Aorta (tissue), 5 donors: ENCODE measurements at places on chromosomes 5 and 9. TPM values are rescaled to one million over a fixed set of nuclear protein-coding genes. Genes with fewer than 3 reads are reported as not detected.
A peak's percentile ranks its signal among the peaks of the same experiment; 100 is the strongest.

The SH3GL2 gene
- total RNA-seq = not detected

- H3K36me3 ChIP-seq = no peaks in the 10 kb centered on the region
- peak overlapping the region; percentile 16 for H3K27ac ChIP-seq
- DNase-seq = peak; percentile 97
- no peaks in the 10 kb centered on the region for H3K4me1 ChIP-seq
- H3K27me3 ChIP-seq = no peaks in the 10 kb centered on the region
Measured at GRCh38 chr5:139745132-139745799, 50.3 kb upstream of the PSD2 start.

DNA sequence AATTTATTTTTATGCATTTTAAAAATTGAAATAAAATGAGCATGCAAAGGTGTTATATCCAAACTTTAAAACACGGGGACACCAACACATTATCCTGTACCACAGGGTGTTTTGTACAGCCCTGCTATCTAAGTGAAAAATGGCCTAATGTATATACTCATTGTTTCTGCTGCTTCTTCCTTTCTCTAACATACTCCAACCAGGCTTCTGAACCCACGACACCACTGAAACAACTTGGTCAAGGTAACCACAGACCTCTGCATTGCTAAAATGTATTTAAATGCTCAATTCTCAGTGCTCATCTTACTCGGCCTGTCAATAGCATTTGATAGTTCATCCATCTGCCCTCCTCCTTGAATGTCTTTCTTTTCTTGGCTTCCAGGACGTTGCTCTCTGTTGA is 48.3 kb downstream of the DENND1A start:
- no peak overlapping the region for H3K27ac ChIP-seq
- no peaks in the 10 kb centered on the region for H3K4me1 ChIP-seq
- no peaks in the 10 kb centered on the region for H3K36me3 ChIP-seq

DNA sequence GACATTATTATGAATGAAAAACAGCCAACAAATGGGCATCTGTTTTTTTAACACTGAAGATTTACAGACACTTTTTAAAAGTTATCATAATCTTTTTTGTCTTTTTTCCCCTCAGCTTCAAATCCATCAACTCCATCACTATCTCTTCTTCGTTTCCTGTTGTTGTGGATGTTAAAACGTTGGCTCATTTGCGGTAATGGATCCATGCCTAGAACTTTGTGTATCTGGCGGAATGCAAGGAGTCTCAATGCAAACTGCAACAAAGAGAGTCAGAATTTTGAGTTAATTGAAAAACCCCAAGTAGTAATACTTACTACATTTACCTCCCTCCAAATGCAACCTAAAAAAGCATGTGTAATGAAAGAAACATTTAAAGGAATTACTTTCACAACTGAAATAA is 42.9 kb upstream of the MTMR12 start:
- no peaks in the 10 kb centered on the region for H3K4me1 ChIP-seq
- H3K36me3 ChIP-seq = peaks cover 5% of the 10 kb centered on the region
- H3K27me3 ChIP-seq = no peaks in the 10 kb centered on the region
- DNase-seq = no peak

DNA sequence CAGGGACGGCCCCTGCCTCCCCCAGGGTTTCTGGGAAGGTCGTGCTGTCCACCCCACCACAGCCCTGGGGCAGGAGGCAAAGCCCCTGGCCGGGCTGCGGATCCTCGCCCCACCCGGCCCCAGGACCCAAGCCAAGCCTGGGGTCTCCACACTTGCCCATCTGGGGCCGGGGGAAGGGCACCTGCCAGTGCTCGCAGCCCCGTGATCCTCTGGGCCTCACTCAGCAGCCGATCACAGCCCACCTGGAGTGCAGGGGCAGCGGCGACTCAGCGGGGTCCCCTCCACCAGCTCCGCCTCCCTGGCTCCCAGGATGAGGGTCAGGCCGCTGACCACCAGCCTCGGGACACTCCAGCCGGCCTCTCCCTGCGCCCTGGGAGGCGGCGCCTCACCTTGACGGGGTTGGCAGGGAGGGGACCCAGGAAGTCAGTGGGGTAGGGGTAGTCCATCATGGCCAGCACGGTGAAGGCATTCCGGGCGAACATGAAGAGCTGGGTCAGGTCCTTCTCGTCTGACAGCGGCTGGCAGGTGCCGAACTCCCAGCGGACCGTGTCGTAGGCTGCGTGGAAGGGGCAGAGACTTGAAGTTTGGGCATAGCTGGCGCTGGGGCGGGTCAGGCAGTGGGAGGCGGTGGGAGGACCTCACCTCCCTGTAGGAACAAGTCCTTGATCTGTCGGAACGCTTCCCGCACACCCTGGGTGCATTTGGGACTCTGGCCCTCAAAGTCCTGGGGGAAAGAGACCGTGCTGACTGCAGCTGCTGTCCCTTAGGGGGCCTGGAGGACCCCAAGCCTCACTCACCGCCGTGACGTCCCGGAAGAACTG is 1.8 kb downstream of the DPP7 start:
- no peak overlapping the region for H3K27ac ChIP-seq
- no peaks in the 10 kb centered on the region for H3K27me3 ChIP-seq
- peaks cover 2% of the 10 kb centered on the region for H3K36me3 ChIP-seq
- no peak overlapping the region for H3K4me3 ChIP-seq
- H3K4me1 ChIP-seq = no peaks in the 10 kb centered on the region

GRCh38 chr5:173664154-173664526 is 47.7 kb upstream of the BOD1 start:
- no peaks in the 10 kb centered on the region for H3K27me3 ChIP-seq
- H3K4me1 ChIP-seq = no peaks in the 10 kb centered on the region
- peak; percentile 81 for DNase-seq
